ENCODE measurements at places on chromosomes 1 and 21. TPM values are rescaled to one million over a fixed set of nuclear protein-coding genes. Genes with fewer than 3 reads are reported as not detected.

DNA sequence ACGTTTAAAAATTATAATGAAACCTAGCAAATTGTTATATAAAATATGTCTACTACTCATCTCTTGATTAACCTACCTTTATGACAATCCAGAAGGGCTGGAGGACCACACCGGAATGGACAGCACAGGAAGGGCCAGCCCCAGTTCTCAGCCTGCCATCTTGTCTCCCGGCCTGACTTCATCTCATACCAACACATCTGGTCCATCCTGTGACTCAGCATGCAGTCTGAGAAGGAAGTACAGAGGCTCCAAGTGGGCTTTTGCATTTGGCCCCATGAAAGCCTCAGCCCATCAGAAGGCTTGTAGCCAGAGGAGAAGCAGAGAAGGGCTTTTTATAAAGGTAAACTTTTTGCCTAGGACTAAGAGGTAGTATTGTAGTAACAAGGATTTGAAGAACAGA is 436.6 kb downstream of the MRPL39 start:
- DNase-seq, result no peak

- DNase-seq, result no peak
Observed at GRCh38 chr1:240528591-240528990, 83.4 kb downstream of the GREM2 start.

DNA sequence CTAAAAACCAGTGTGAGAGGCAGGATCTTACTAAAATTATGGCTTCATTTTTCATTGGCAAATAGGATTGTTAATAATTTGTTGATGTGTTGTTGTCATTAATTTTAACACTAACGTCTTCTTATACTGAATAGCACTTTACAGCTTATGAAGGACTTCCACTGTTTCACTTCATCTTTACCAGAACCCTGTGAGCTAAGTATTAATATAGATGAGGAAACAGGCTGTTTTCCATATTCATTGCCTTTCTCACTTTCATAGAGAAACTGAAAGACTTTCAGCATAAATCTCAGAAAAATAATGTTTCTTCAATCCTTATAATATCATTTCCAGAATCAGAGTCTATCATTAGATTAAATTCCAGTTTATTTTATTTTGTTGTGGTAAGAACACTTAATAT is 8.5 kb downstream of the MAP10 start:
- DNase-seq, result no peak

DNA sequence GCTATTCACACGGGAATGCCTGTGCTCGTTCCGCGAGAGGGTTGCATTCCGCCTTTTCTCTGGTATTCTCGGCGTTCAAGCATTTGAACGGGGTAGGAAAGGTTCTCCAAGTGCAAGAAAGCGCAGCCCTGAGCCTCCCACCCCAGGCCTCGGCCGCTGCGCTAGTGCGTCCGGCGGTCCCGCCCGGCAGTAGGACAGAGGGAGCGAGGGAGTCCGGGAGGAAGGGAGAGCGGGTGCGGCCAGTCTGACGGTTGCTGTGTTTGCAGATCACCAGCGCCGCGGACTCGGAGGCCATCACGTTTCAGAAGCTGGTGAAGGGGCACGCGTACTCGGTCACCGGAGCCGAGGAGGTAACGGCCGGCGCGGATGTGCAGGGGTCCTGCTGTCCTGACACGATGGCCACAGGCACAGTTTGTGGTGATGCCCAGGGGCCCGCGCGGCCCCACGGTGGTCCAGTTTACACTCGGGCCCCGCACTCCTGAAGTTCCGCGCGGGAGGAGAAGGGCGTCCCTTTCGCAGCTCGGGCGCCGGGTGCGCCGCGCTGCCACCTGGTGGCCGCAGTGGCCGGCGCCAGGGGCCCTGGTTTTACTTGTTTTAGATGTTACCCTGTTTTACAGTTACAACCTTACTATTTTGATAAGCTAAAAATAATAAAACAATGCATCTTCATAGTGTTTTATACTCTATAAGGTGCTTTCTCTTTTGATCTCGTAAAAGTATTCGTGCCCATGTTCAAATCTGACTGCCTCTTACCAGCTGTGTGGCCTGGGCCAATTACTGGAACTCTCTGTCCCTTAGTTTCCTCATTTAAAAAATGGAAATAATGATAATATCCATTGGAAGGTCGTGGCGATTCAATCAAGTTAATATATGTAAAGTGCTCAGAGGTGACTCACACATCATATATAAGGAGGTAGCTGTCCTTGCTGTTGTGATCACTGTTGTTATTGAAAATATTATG is 36.7 kb downstream of the CAPN2 start:
- no peak for DNase-seq

GRCh38 chr1:35555212-35555584 is 2.0 kb downstream of the KIAA0319L start:
- DNase-seq, result no peak

DNA sequence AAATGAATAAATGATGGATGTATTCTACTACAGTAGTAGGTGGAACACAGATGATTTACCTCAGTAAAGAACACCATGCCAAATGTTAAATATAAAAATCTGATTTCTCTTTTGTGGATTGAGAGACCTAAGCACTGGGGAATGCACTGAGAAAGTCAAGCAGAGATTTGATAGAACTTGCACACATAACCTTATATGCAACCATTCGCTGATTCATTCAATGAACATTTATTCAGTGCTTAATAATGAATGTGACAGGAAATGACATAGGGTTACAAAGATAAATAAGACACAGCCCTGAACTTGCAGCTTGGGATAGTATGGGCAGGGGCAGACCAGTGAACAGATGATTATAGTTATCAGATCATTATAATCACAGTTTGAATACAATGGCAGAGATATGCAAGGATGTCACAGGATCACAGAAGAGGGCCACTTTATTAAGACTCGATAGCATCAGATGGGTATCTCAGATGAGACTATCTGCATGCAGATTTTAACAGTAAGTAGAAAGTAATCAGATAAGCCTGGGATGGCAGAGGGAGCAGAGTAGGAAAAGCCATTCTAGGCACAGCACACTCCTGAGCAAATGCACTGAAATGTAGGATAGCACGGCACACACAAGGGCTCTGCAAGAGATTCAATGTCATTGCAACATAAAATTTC is 169.4 kb downstream of the ASTN1 start:
- DNase-seq, result no peak

GRCh38 chr1:36080236-36080635 is 3.7 kb upstream of the TEKT2 start:
- DNase-seq, result no peak

GRCh38 chr1:157438146-157438545 is 114.2 kb downstream of the FCRL5 start:
- DNase-seq, result no peak

- DNase-seq, result no peak
Observed at GRCh38 chr1:12150456-12151200, 16.2 kb upstream of the TNFRSF1B start.

- no peak for DNase-seq
Observed at GRCh38 chr1:78348496-78349284, 142.1 kb upstream of the PTGFR start.

GRCh38 chr1:4328402-4329071 is 325.9 kb upstream of the AJAP1 start:
- DNase-seq, result no peak

DNA sequence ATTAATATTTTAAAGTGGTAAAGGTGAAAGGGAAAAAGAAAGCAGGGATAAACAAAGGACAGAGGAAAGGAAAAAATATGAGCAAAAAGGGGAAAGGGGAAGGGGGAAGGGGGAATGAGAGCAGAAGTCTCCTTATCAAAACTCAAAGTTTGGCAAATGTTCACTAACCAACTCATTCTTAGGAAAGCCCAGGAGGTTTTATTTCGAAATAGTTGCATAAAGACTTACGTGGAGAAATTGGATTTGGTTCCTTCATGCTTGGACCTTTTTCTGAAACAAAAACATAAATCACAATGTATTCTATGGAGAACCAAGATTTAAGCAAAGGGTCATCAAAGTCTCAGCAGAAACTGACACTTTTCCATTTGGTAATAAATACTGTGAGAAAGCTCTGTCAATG is 188.1 kb downstream of the TGFBR3 start:
- DNase-seq, result no peak

DNA sequence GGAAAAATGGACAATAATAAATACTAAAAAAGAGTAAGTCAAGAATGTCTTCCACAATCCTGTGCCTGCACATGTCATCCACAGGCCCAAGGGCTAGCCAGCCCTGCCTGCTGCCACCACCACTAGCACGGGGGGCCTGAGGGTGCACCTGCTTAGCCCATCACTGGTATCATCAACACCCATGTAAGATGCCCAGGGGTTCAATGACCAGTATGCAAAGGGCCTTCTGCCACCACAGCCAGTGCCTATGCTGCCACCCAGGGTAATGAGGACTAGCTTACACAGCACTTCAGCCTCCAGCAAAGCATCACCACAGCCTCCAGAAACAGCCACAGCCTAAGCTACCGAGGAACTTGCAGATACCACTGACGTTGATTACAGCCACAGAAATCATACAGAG is 46.3 kb downstream of the POFUT2 start:
- DNase-seq, result no peak

GRCh38 chr1:179295164-179295755 is 1.7 kb downstream of the SOAT1 start:
- no peak for DNase-seq

DNA sequence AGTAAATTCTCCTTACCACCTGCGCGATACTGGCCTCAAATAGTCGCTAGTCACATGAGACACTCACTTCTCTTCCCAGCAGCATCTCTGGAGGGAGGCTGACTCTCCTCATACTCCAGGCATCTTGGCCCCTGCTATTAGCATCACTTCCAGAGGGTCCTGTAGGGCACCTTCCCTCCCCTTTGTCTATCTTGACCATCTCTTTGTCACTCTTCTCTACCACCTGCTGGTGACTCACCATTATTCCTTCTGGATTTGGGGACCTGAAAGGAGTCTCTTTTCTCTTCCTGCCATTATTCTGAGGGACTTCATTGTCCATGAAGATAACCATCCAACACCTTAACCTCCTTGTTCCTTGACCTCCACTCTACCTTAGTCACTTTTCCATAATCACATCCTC is 31.7 kb upstream of the GPR37L1 start:
- no peak for DNase-seq

The IL20 gene
- total RNA-seq, result not detected

The SOX13 gene
- total RNA-seq, result 5.7 TPM

The CTSS gene
- total RNA-seq, result 21.3 TPM

The HRNR gene
- not detected for total RNA-seq

The SPAG17 gene
- 0.14 TPM for total RNA-seq

The PPIE gene
- 43.9 TPM for total RNA-seq

The RBP7 gene
- total RNA-seq, result 11.8 TPM

The SPATA1 gene
- 0.23 TPM for total RNA-seq

The PPFIA4 gene
- total RNA-seq, result 11.6 TPM

The COL9A2 gene
- total RNA-seq, result 6.7 TPM

The LRRC52 gene
- total RNA-seq, result not detected

The WDR4 gene
- total RNA-seq, result 6.1 TPM

Data from epithelial cell of proximal tubule (primary cell).